Activated naive CD4-positive, alpha-beta T cell treated with Interleukin-2 at 50 U/mL for 16 hours (primary cell): ENCODE measurements at places on chromosomes 3 and 15.

DNA sequence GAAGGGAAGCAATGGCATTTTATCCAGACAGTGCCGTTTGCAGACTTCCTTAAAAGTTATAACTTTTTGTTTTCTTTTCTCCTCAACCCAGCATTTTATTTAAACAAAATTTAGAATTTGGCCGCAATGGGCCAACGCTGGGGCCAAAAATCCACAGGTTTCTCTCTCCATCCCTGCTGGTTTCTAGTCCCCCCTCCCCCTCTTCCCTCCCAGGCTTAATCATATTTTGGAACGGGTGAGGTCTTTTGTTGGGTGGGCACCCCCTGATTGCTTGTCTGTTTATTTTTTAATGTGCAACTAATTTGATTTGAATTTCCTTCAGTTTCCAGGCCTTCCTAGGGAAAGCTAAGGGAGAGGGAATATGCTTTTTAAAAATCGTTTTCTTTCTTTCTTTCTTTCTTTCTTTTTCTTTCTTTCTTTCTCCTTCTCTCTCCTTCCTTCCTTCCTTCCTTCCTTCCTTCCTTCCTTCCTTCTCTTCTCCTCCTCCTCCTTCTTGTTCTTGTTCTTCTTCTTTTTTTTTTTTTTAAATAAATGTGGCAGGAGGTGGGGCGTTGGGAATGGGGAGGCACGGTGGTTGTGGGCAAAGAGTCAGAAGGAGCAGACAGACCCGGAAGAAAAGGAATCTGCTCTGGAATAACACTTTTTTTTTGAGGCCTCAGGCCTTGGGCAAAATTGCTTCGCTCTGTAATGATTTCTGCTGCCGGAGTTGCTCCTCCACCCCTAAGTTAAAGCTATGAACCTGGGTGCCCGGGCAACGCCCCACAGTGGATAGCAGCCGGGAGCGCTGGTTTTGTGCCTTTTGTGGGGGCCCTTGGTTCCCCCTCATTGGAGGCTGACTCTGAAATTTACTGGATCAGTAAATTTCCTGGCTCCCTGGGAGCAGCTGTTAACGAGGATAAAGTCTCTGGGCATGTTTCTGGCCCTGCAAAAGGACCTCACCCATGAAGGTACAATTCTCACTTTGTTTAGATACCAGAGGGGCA, 1.9 kb downstream of the FNDC3B start:
- no peak for DNase-seq

GRCh38 chr15:90004671-90005070, 3.5 kb downstream of the ZNF710 start:
- DNase-seq, result peak; percentile 29

GRCh38 chr15:101669744-101670143, 17.6 kb upstream of the TM2D3 start:
- DNase-seq, result no peak

GRCh38 chr3:179005213-179005612, 66.4 kb downstream of the ZMAT3 start:
- DNase-seq, result no peak
